ENCODE measurements at places on chromosomes 2 and 18.

GRCh38 chr18:69870736-69871135, 76.9 kb downstream of the CD226 start:
- no peak for DNase-seq

GRCh38 chr2:50547521-50547920, 484.4 kb downstream of the NRXN1 start:
- DNase-seq, result no peak

- no peak for DNase-seq
Measured at GRCh38 chr18:62938487-62938886, 223.1 kb downstream of the PHLPP1 start.

- DNase-seq, result no peak
Measured at GRCh38 chr2:3302751-3303582, 74.7 kb downstream of the EIPR1 start.

Data from left forelimb (tissue), 1 donor.